Tibial artery (tissue), 4 donors: ENCODE measurements at places on chromosomes 16 and 17.

GRCh38 chr16:3508736-3509135 lies 7.9 kb downstream of the CLUAP1 start:
- DNase-seq, result no peak

DNA sequence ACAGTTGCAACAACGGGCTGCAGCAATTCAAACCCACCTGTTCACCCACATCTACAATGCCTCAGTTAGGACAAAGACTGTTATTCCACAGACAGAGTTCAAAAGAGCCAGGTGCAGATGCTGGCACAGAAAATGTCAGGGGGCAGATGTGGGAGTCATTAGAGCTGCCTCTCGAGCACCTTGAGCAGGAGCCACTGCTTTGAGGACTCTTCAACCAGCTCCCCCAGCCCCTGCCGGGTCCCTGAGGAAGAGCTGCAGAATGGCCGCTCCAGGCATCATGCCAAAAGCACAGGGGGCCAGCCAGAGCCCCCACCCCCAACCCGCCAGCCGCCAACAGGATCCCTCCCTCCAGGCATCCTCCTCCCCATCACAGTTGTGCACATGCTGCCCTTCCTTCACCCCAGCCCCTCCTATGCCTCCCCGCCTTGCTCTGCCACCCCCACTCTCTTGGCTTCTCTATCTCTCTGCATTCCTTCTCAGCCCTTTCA lies 20.8 kb downstream of the C17orf67 start:
- DNase-seq, result no peak

GRCh38 chr17:72684405-72685020 lies 408.0 kb downstream of the SLC39A11 start:
- DNase-seq, result no peak

DNA sequence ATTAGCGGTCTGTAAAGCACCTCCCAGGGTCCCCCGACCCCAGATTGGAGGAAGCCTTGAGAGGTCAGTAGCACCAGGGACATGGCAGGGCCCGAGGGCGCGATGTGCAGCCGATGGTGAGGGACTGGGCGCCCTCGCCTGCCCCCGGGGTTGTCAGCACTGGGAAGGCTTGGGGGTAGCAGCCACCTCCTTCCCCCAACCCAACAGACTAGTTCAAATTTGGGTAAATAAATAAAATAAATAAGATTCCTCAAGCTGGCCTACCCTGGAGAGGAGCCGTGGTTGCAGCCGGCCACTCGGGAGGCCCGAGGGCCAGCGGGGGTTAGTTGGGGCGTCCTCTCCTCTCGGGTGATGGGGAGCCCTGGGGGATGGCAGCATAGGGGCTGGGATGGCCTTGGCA lies 1.5 kb downstream of the C16orf92 start:
- no peak for DNase-seq

DNA sequence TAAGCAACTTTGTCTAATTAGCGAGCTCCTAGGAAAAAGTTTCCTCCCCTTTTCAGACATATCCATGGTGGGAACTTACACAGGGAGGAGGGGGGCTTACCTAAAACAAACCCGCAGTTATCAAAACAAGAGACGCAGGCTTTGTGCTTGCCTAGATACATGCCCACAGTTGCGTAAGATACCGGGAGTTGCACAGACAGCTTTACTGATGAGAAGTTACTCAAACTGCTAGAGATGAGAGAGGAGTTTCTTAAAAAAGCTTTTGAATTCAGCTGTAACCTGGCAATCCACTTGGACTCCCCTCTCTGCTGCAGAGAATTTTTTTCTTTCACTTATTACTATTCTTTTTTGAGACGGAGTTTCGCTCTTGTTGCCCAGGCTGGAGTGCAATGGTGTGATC lies 6.8 kb upstream of the ZP2 start:
- no peak for DNase-seq

DNA sequence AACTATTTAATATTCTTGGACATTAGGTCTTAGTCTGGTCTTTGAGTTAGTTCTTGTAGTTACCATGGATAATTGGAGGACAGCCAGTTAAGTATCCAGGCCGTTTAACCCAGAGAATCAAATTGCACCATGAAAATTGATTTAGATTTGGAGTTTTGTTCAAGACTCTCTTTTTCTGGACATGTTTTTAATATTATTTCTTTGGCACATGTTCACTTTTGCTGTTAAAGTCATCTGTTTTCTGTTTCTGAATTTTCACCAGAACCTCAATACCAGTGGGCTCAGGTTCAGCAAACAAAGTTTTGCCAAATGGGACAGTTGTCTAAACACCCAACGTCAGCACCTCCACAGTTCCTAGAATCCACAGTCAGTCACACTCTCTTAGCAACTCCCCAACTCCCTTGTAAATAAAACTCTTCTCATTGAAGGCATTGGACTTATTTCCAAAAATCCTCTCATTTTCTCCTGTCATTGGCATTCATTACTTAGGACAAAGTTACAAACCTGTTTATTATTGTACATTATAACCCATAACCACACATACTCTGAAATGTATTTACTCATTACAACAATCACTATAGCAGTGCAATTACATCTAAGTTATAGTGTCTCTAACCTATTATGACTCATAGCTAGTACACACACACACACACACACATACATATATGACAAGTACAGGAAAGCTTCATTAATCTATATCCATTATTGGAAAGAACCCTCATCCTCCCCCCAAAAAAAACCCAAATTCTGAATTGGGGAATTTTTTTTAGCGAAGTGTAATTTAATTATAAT lies 33.5 kb upstream of the DNAH9 start:
- no peak for DNase-seq

DNA sequence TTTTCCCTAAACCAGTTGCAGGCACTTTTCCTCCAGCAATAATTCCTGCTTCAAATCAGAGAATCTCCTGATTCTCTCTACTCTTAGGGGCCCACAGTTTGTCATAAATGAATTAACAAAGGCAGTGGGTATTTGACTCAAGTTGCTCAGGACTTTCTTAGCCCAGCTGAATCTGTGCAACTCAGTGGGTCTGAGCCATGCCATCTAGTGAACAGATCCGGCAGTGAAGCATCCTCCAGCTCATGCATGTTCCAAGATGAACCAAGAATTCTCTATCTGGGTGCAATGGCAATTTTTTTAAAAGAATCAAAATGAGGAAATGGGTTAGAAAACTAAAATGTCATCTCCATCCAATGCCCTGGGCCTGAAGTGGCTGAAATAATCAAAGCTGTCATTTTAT lies 575.2 kb upstream of the CDH11 start:
- no peak for DNase-seq

DNA sequence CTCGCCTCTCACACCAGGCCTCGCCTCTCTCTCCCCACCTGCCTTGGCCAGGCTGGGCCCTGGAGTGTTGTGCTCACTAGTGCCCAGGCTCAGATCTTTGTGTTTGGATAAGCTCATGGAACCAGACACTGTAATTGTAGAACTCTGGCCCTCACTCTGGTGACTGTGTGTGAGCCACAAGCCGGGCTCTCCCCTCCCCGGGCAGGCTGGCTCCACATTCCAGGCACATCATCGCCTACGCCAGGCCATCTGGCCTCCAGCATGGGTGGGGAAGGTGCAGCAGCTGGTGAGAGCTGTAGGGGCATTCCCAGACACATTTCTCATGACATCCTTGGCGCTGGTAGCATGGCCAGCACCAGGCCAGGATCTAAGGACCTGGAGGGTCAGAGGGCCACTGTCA lies 202.3 kb downstream of the RAB11FIP4 start:
- no peak for DNase-seq

DNA sequence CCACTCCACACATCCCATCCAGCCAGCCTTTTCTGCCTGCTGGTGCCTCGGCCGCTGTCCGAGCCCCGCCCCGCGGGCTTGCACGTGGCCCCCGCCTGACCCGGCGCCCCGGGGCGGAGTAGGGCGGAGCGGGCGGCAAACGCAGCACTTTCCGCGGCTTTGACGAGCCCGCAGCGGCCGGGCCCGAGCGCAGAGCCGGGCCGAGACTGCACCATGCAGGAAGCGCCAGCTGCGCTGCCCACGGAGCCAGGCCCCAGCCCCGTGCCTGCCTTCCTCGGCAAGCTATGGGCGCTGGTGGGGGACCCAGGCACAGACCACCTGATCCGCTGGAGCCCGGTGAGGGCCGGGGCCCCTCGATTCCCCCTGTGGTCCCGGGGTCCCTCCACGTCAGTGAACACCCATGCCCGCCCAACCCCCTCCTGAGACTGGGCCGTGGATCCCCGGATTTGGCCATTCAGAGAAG lies at the start of gene HSF4:
Gene HSF4, plus strand, starts transcription at position 147 of the 463 bp plus-strand sequence. Its CDS starts 67 bp downstream, at position 214.
- peak; percentile 69 for DNase-seq

DNA sequence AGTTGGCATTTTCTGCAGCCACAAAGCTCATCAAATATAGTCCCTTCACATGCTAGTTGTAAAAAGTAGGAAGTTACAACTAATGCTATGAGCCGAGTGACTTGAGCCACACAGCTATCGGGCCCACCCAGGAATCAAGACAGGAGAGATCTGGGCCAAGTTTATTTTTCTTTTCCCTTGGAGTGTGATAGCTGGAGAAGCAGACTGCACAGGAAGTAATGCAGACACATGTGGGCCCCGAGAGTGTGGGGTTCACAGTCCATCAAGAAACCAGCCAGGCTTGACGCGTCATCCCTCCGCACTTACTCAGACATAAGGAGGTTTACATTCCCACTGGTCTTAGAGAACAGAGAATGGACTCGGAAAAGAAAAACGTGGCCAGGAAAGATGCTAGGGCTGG lies 403.1 kb upstream of the CDH11 start:
- DNase-seq, result no peak

GRCh38 chr17:50148226-50149090 lies 2.0 kb downstream of the PPP1R9B start:
- DNase-seq, result peak; percentile 70

GRCh38 chr16:70432356-70432722 lies 6.6 kb downstream of the ST3GAL2 start:
- no peak for DNase-seq

DNA sequence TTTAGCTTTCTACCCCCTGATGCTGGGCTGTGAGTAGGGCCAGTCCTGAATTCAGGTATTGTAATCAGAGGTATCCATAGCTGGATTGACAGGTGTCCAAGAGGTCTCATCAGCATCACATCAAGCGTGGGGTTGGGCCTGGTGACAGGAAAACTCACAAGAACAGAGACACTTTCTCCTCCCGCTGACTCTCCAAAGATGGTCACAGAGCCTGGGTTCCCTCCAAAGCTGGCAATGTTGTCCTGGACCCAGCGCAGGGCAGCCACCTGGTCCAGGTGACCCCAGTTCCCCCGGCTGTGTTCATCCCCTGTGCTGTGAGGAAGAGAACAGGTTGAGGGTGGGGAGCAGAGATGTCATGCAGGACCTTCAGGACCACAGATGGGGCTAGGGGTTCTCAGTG lies 11.7 kb downstream of the CES1 start:
- DNase-seq, result no peak

GRCh38 chr17:74842599-74843351 lies 16.9 kb downstream of the GRIN2C start:
- no peak for DNase-seq

DNA sequence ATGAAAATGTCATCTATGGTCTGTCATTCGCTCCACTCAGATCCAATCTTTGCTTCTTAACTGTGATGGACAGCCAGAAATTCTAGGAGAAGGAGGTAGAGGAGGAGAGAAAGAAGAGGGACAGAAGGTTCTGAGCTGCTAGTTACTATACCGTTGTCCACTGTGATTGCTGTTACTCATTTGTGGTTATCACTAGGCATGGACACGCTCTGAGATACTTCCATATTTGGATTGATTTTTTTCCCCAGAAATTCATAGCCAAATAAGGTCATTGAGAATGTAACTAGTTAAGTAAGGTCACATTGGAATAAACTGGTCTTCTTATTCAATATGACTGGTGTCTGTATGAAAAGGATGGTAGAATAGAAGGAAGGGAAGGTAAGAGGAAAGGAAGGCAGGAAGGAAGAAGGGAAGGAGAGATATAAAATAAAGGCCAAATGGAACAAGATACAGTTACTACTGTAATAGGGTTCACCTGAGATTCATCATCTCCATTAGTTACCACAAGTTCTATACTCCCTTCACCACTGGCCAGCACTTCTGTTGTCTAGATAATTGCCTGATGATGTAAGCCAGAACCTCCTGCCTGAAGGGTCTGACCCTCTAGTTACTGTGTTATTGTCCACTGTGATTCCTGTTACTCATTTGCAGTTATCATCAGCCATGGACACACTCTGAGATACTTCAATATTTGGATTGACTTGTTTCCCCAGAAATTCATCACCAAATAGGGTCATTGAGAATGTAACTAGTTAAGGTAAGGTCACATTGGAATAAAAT lies 2.9 kb downstream of the KRTAP9-7 start:
- no peak for DNase-seq

DNA sequence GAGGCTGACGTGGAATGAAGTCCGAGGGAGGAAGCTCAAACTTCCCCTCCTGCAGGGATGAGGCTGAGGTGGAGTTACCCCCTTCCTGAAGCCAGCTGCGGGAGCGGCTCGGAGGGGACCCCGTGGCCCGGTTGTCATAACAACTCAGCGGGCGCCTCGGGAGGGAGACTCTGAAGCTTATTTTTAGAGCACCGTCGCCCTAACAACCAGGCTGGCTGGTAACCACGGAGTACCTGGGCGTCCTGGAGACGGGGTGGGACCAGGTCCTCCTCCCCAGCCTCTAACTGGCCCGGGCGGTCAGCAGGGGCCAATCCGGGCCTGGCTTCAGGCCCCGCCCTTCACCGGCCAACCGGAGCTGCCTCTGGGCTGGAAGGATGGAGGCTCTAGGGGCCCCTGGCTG lies 27.7 kb downstream of the NECAB2 start:
- no peak for DNase-seq

DNA sequence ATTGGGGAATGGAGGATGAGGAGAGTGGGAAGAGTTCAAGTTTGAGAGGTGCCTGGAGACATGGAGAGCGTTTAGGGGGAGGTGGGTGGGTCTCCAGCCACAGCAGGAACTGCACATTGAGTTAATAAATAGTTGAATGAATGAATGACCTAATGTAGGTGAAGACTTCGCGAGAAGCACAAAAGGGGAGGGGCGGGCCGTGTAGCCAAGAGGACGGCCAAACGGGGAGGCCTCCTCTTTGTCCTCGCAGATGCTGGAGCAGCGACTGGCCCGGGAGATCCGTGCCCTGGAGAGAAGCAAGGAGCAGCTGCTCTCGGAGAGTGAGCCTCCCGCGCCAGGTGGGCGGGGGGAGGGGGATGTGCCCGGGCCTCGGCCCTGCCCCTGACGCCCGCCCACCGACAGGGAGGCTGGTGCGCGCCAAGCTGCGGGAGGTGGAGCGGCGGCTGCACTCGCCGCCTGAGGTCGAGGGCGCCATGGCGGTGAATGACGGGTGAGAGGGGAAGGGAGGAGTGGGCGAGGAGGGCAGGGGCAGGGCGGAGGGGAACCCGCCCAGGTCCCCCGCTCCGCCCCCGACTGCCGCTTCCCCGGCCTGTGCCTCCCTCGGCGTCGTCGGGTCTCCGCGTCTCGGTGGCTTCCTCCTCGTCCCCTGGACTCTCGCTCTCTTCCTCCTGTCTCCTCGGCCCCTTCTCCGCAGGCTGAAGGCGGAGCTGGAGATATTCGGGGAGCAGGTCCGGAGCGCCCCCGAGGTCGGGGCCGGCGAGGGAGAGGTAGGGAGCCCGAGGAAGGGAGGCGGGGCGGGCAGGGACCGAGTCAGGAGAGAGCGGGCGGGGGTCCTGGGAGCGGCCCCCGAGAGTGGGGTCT lies 12.9 kb downstream of the SYCE1L start:
- no peak for DNase-seq
